ENCODE measurements at places on chromosomes 2 and 18.
A peak's percentile ranks its signal among the peaks of the same experiment; 100 is the strongest.

GRCh38 chr2:220320326-220320725 is 692.9 kb downstream of the SLC4A3 start:
- no peak for DNase-seq

GRCh38 chr2:173990970-173991819 is 26.0 kb upstream of the SP3 start:
- DNase-seq, result no peak

DNA sequence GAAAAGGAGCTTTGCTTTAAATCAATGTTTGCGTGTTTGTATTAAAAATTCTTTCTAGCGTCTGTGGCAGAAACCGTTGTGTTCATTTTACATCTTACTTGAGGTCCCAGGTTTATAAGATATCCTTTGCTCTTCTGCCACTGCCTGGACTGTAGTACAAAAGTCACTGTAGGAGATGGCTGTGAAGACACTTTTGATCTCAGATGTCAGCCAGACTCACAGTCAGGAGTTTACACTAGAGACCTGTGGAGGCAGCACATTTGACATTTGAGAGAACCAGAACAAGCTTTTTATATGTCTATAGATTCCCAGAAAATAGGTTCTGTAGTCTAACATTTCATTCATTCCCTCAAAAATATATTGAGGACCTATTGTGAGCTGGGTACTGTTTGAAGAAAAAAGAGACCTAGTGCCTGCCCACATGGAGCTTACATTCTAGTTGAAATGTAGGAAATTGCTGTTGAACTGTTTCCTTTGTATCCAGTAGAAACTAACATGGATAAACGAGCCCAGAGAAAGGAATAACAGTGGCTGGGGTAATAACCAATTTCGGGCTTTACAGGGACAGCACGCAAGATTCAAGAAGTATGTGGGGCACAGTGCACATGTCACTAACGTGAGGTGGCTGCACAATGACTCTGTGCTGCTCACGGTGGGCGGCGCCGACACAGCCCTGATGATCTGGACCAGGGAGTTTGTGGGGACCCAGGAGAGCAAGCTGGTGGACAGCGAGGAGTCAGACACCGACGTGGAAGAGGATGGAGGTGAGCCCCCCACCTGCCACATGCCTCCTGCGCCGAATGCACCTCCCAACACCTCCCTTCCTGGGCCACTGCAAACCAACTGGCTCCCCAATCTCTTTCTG is 122.3 kb downstream of the RTN4 start:
- DNase-seq, result no peak

- no peak for DNase-seq
These were observed 206.0 kb upstream of the TNP1 start for GRCh38 chr2:217065695-217066405.

DNA sequence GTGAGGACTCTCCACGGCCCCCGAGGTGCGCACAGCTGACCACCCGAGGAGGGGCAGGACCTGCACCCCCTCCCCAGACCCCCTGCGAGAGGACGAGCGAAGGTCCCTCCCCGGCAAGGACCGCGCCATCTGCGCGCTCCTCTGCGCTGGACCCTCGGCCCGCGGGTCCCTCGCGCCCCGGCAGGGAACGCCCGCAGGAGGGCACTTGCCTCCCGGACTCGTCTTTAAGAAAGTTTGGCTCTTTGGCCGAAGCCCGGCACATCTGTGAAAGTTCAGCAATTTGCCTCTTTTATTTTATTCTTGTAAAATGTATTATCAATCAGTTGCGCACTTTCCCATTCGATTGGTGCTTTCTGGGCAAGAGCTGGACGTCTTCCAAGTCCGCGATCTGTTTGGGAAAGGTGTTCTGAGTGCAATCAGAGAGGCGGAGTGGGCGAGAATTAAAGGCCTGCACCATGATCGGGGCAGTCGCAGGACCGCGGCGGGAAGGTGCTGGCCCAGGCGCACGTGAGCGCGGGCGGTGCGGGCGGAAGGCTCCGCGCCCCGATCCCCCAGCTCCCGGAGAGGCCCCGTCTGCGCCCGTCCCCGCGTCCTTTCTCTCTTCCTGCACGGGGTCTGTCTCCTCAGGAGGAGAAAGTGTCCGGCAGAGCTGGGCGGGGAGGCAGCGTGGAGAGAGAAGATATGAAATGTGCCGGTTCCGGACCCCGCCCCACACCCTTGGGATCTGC is 1.6 kb upstream of the ALKAL2 start:
- DNase-seq, result no peak

- DNase-seq, result no peak
These were observed 419 bp downstream of the EPHA4 start for GRCh38 chr2:221571551-221572218.

DNA sequence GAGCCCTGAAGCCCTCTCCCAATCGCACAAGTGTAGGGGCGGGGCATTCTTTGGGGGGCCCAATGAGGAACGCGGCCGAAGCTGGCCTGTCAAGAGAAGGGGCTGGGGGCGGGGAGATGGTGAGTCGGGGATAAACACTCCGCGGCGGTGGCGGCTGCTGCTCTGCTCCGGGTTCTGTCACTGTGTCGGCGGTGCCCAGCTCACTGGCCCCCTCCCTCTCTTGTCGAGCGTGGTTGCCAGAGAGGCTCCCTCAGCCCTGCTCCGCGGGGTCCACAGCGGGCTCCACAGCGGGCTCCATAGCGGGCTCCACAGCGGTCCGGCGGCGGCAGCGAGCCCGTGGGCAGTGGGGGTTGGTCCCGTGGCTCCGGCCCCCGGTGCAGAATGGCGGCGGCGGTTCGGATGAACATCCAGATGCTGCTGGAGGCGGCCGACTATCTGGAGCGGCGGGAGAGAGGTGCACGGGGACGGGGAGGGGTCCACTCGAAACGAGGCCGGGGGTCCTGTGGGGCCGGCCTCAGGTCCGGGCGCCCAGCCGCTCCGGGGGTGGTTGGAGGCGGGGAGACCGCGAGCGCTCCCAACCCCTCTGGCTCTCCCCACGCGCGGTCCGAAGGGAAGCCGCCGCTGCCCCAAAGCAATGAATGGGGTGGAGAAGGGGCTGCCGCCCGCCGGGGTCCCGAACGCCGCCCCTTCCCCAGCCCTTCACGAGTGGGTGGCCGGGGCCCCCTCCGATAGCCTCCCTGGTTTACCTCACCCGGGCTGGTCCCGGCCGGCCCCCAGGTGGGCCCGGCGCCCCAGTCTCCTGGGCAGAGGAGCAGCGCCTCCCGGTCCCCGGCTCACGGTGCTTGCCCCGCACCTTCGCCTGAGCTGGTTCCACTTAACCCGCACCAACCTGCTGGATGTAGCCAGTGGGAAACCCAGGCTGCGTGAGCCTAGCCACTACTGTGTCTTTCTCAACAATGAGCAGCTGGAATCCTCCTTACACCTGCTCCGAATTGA is at the start of gene MXD1:
TSS of gene MXD1 (plus strand) at position 160 of the 996 bp plus-strand sequence. CDS start at position 382, 222 bp downstream.
- DNase-seq, result no peak

GRCh38 chr18:63314062-63314790 is 5.3 kb downstream of the BCL2 start:
- DNase-seq, result no peak

DNA sequence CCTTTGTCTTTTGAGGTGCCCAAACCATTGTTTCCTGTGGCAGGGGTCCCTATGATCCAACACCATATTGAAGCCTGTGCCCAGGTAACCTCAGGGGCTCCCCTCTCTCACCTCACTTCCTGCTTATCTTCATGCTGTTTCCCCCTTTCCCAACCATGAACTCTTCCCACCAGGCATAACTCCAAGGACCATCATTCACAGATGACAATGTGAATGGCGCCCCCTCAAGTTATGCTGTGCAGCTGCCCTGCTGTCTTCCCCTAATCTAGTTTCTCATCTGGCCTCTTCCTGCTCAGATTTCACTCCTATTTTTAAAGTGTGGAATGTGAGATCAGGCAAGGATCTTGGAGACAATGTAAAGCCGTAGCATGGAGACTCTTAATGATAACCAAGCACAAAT is 1.4 kb downstream of the GMPPA start:
- DNase-seq, result no peak

DNA sequence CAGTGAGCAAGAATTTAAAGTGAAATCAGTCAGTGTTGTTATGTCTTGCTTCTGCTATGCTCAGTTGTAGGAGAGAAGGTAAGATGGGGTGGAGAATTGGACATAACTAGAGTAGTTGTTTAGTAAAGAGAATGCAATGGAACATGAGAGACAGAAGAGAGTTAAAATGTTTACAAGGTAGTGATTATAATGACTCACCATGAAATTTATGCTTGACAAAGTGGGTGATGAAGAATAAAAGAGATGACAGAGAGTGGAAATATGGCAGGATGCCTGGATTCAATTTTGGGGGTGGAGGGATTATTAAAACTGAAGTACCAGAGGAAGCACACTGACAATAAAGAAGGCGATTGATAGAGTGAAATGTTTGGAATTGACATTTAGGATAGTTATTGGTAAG is 10.6 kb downstream of the SCG2 start:
- DNase-seq, result no peak

- DNase-seq, result no peak
These were observed 107.0 kb downstream of the BCL2L11 start for GRCh38 chr2:111227716-111228141.

- DNase-seq, result no peak
These were observed 148.7 kb downstream of the CALCRL start for GRCh38 chr2:187299122-187299906.

DNA sequence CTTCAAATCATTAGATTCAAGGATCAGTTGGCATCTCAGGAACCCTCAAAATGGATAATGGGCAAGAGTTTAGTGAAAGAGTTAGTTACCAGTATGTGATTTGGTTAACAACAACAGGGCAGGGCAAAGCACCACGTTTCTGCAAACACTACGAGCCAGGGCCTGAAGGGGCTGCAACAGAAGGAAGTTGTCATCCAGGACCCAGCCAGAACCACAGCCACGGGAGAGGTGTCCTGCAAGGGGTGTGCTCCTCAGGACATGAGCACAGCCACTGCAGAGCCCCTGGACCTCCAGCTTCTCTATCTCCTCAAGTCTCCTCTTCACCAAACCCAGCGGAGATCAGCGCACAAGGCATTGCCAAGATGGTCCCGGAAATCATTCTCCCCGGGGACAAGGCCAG is 173.3 kb upstream of the PIEZO2 start:
- DNase-seq, result no peak

- no peak for DNase-seq
These were observed 1.6 kb downstream of the SMAD7 start for GRCh38 chr18:48949050-48949605.

DNA sequence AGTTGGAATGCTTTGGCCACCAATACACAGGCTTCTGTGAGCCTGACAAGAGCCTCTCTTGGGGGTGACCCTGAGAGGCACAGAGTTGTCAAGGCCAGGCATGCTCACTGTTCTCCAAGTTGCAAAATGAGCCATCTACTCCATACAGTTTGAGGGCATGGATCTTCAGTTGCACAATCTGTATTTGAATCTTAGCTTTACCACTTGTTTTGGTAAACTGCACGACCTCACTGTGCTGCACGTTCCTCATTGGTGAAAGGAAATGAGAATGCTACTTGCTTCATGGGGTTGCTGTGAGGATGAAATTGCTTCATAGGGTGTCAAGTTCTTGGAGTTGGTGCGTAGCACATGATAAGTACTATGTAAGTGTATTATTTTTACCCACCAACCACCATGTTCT is 12.0 kb upstream of the HAAO start:
- DNase-seq, result no peak

- no peak for DNase-seq
These were observed 125.1 kb upstream of the LMAN1 start for GRCh38 chr18:59484131-59484530.

GRCh38 chr2:69145204-69145603 is 132.2 kb downstream of the ANTXR1 start:
- no peak for DNase-seq

DNA sequence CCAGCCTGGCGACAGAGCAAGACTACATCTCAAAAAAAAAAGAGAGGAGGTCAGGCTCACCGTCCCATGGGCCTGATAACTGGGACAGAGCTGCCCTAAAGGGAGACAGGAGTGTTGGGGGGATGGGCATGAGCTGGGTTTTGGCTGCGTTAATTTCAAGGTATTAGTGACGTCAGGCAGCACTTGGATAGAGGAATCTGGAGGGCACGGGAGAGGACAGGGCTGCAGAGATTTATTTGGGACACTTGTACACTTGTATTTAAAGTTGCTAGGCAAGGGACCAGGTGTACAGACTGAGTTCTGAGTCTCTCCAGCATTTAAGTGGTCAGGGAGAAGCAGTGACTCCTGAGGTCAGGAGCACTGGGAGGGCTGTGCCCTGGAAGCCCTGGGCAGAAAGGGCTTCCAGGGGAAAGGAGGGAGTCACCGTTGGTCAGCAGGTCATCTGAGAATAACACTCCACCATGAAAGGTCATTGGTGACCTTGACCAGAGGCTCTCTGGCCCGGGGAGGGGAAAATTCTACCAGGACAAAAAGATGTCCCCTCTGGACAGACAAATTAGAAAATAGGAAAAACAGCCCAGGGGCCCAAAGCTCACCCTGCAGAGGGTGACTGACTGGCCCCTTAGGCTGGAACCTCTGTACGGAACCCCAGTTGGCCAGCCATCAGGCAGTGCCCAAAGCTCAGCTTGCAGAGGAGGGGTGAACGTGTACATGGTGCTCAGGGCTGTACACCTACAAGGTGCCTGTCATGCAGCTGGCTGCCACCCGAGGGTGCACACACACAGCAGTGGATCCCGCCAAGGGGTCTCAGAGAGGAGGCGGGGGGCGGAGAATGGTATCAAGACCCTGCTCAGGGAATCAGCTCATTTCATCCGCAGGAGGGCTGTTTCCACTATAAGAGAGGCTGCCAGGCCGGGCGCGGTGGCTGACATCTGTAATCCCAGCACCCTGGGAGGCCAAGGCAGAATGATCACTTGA is 23.0 kb upstream of the CNNM3 start:
- DNase-seq, result no peak

DNA sequence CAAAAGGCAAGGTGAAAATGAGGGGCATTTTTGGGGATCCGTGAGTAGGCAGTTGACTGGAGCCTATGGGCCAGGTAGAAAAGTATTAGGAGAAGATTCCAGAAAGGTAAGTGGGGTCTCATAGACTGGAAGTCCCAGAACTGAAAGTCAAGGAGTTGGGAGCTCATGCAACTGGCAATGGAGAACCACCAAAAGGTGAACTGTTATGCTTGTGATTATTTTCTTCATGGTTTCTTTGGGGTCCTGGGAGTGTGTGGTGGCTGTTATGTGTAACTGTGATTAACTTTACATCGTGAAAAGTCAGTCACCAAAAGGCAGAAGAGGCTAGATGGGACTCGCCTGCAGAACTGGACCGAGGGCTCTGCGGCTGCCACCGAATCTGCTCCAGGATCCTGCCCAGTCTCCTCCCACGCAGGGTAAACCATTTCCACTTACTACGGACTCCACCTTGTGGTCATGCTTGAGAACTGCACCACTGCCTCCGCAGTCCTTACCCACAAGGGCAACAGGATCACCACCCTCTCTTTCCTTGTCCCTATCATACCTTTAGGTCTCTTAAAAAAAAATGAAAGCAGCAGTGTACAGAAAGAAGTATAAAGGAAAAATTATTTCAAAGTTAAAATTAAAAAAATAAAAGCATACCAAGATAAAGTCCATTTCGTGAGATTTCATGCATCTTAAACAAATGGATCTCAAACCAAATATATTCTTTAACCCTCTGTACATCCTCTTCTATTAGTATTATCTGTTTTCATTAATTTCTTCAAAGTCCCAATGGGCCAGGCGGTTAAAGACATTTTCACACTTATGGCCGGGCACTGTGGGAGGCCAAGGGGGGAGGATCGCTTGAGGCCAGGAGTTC is 15.6 kb upstream of the CEP68 start:
- peak; percentile 68 for DNase-seq

- no peak for DNase-seq
These were observed 292.5 kb upstream of the HDAC4 start for GRCh38 chr2:239693330-239693729.

All from NCI-H1930 (cell line).